ENCODE measurements at places on chromosomes 3 and 15. TPM values are rescaled to one million over a fixed set of nuclear protein-coding genes. Genes with fewer than 3 reads are reported as not detected.

OR5K4 gene
- total RNA-seq = not detected

HHATL gene
- 23.0 TPM for total RNA-seq

DAG1 gene
- 77.2 TPM for total RNA-seq

COMMD4 gene
- total RNA-seq = 13.6 TPM

GP9 gene
- total RNA-seq = not detected

MAPKAPK3 gene
- 20.9 TPM for total RNA-seq

SPINK8 gene
- not detected for total RNA-seq

INTS14 gene
- 24.5 TPM for total RNA-seq

SCAMP5 gene
- total RNA-seq = 1.6 TPM

SCG3 gene
- under 0.01 TPM for total RNA-seq

IL12A gene
- total RNA-seq = 0.52 TPM

CASR gene
- not detected for total RNA-seq

ADIPOQ gene
- 16.7 TPM for total RNA-seq

GHRL gene
- total RNA-seq = 0.52 TPM

All from skeletal muscle tissue (tissue), 5 donors.